ENCODE measurements at places on chromosomes 11 and 22. TPM values are rescaled to one million over a fixed set of nuclear protein-coding genes. Genes with fewer than 3 reads are reported as not detected.

The OR10D3 gene
- not detected for total RNA-seq

GRCh38 chr11:94806014-94806413 lies 37.9 kb downstream of the AMOTL1 start:
- peak; percentile 47 for DNase-seq

DNA sequence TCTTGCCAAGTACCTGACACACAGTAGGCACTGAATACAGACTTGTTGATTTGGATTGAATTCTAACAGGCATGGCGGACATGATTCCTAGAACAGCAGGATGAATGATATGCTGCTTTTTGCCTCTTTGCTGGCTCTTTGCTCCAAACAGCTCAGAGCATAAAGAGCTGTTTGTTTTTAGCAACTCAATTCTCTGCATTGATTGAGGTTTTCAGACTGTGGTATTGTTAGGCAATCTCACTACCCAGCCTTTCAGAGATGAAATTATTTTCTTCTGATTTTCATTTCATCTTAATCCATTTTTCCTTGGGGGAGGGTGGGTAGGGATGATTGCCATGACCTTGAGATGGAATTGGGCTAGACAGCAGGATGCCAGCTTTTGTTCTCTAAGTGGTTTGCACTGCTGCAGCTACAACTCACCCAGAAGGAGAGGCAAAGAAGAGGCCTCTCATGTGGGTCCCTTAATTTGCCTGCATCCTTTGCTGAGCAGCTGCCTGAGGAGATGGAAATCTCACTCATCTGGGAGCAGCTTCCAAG lies 20.5 kb downstream of the COA4 start:
- DNase-seq, result no peak

GRCh38 chr11:2902784-2903671 lies 17.5 kb upstream of the CDKN1C start:
- no peak for DNase-seq

DNA sequence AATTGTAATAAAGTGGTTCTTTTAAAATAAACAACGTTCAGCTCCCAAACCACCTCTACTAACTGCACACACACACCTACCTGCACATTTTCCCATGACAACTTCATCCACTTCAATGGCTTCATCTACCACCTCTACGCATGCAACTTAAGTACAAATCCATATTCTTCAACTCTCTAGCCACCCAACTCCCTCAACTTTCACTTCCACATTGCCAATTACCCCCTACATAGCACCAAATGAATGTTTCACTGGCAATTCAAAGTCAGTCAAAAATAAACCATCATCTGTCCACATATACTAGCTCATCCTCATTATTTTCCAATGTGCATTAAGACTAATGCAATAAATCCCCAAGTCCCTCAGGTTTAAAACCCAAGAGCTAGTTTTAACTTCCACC lies 50.7 kb upstream of the ARHGAP32 start:
- no peak for DNase-seq

The ST14 gene
- total RNA-seq, result 2.9 TPM

The RAG1 gene
- 0.65 TPM for total RNA-seq

The KCNJ11 gene
- total RNA-seq, result 21.2 TPM

DNA sequence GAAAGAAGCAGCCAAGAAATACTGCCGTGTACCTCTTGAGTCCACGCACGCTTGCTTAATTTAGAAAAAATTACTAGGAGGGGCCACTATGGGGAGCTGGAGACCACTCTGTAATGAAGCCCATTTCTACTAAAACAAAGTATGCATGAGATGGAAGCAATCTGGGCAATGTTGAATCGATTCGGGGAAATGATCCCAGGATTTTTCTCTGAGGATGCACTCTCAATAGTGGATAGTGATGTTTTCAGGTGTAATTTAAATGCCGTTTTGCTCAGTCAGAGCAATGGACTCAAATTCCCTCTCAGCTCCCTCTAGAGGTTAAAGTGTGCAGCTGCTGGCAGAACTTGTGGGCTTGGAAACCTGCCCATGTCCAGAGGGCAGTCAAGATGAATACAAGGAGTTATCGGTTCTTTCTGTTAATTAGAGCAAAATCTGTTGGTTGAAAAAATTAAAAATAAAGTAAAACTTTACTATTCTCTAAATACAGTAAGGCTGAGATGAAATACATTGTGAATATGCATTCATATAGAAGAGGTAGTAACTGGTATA lies 64.1 kb downstream of the ME3 start:
- peak; percentile 69 for DNase-seq

The GGT5 gene
- total RNA-seq, result 41.5 TPM

DNA sequence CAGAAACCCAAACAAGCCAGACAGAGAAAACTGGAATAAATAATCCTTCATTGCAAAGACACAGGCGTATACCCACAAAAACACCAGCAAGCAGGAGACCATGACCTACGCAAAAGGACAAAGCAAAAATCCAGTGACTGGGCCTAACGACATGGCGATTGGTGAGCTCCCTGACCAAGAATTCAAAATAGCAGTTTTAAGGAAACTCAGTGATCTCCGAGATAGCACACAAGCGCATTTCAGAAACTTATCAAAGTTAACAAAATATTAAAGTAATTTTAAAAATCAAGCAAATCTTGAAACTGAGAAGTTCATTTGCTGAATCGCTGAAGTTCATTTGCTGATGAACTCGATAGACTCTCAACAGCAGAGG lies 27.6 kb downstream of the DBX1 start:
- no peak for DNase-seq

DNA sequence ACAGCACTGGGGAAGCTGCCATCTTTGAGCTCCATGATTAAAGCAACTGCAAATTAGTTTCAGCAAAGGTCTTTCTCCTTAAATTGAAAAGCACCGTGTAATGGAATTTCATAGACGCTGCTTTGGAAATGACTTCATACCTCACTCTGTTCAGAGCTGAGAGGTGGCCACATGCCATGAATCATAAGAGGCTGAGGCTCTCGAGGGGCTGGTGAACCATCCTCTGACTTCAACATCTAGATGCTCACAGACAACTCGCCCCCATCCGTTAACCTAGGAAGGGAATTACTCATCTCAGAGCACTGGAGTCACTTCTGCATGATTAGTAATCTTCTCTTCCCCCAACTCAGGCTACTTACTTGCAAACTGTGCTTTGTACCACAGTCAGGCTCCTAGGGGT lies 122.3 kb downstream of the RCN1 start:
- DNase-seq, result no peak

The MCAM gene
- total RNA-seq, result 230 TPM

- DNase-seq, result no peak
Observed at GRCh38 chr11:76023236-76024068, 182.8 kb downstream of the WNT11 start.

DNA sequence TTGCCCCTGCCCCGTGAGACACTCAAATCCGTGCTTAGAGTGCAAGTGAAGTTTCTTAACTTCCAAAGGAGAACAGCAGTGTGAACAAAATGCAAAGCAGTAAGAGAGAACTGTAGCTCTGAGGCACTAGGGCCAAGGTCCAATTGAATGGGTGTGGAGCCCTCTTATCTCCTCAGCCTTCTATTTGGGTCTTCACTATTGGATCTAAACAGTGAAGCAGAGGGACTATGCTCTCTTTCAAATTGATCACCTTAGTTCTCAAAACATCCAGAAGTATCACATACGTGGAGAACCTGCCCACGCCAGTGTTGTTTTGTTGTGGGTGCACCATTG lies 49.6 kb downstream of the C22orf31 start:
- no peak for DNase-seq

GRCh38 chr11:31913985-31914384 lies 102.9 kb upstream of the PAX6 start:
- no peak for DNase-seq

- no peak for DNase-seq
Observed at GRCh38 chr11:70282012-70282411, 11.5 kb downstream of the PPFIA1 start.

GRCh38 chr11:44711113-44711786 lies 15.5 kb upstream of the TSPAN18 start:
- no peak for DNase-seq

DNA sequence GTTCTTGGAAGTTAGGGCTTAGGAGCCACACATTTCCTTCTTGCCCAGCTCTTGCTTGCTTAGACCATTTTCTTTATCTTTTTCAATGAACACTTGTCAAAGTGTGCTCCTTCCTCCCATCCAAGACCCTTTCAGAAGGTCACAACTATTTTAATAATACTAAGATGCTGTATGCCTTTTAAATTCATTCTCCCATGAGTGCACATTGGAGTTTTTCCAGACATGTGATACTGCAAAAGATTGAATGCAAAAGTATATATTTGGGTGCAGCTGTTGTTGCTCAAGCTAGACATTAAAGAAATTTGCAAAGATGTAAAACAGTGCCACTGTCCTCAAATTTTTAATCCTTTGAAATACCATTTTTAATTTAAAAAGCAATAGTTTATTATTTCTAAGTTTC lies 69.3 kb upstream of the TNRC6B start:
- no peak for DNase-seq

DNA sequence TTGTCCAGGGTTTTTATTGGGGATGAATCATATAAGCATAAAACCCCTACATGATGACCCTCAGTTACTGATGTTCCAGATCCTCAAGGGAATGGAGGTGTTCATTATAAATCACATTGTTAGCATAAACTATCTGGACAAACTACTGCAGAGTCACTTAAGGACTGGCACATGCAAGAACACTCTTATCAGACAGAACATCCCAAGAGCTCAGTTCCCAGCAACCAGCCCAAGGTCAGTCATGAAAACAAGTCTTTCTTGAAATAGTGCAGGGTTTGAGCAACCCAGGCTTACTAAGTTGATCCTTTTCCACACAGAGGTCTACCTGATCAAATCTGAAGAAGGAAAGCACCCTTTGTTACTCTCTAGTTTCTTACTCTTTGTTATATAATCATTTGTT lies 13.5 kb upstream of the PTS start:
- DNase-seq, result no peak

Data from left cardiac atrium (tissue), 4 donors.